Stimulated activated CD8-positive, alpha-beta memory T cell treated with anti-CD3 and anti-CD28 coated beads, Interleukin-4, amount 100 ng/mL, for 4 hours (primary cell): ENCODE measurements at places on chromosomes 4 and X.

- DNase-seq = no peak
Measured at GRCh38 chr4:168655182-168655581, 158.3 kb downstream of the PALLD start.

DNA sequence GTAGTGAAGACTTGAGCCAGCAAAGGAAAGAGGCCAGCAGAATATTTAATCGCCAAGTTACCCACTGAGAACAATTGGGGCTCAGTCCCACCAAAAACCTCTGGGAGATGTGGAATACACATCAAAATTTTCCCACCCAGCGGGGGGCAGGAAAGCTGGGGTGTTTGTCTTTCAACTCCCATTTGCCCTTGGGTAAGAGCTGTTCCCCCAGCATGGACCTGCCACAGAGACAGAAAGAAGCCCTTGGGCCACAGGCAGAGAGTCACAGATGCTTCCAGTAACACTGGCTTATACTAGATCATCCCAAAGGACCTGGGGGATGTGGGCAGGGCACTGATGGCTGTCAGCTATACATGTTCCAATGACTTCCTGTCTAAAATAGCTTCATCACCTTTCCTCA, 18.9 kb upstream of the FBXW7 start:
- DNase-seq = no peak

GRCh38 chrX:13515211-13515930, 54.0 kb upstream of the EGFL6 start:
- no peak for DNase-seq

GRCh38 chr4:74874753-74875367, 58.1 kb upstream of the PARM1 start:
- no peak for DNase-seq

- no peak for DNase-seq
Measured at GRCh38 chr4:185334326-185334725, 61.4 kb downstream of the LRP2BP start.
